Activated naive CD8-positive, alpha-beta T cell treated with anti-CD3 and anti-CD28 coated beads, Interleukin-2, amount 10 ng/mL, durations not matched to agents 7 days and 5 days (primary cell): ENCODE measurements at places on chromosomes 12 and 14.

DNA sequence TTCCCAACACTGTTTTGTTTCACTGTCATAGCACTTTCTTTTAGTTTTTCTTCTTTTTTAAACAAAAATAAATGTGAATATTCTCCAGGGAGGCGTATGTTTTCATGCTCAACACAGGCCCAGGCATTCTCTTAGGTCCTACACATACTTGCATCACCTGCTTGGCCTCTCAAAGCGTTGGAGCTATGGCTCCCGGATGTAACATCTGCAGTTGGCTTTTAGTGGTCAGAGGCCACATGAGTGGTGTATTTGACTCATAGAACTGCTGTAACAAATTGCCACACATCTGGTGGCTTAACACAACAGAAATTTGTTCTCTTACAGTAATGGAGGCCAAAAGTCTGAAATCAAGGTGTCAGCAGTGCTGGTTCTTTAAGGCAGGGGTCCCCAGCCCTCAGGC, 44.6 kb upstream of the VRK1 start:
- no peak for DNase-seq

- DNase-seq: no peak
Measured at GRCh38 chr14:22039938-22040780, 366.5 kb upstream of the OR4E1 start.

GRCh38 chr14:57796556-57796955, 69.3 kb downstream of the SLC35F4 start:
- DNase-seq: no peak

DNA sequence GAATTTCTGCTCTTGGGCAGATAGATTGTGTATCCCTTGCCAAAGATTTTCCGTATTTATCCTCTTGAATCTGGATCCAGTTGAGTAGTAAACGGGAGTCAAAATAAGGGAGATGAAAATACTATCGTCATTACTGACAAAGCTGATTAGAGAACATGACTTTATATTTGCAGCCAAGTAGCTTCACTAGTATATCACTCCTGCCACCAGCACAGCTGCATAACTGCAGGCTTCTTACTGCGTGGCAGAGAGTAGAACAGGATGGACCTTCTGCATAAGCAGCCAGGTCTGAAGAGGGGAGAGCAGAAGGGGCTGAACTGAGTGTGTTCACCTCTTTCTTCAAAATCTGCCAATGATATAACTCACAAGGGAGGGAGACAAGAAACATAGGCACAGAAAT, 283.7 kb downstream of the FBXL14 start:
- no peak for DNase-seq

GRCh38 chr12:27756670-27757195, 23.3 kb upstream of the KLHL42 start:
- DNase-seq: no peak

- no peak for DNase-seq
Measured at GRCh38 chr14:43671716-43672485, 835.2 kb downstream of the FSCB start.

GRCh38 chr12:89437231-89437630, 84.9 kb upstream of the DUSP6 start:
- no peak for DNase-seq
